ENCODE measurements at places on chromosomes 2 and 18.

- DNase-seq: no peak
Observed at GRCh38 chr18:31669541-31669940, 14.8 kb downstream of the B4GALT6 start.

- DNase-seq: no peak
Observed at GRCh38 chr18:3912705-3913104, 462.7 kb downstream of the TGIF1 start.

- no peak for DNase-seq
Observed at GRCh38 chr2:204453730-204454167, 91.5 kb upstream of the PARD3B start.

- DNase-seq: no peak
Observed at GRCh38 chr2:152622219-152622618, 95.0 kb downstream of the PRPF40A start.

- peak; percentile 24 for DNase-seq
Observed at GRCh38 chr2:217836901-217837491, 165.8 kb downstream of the TNS1 start.

DNA sequence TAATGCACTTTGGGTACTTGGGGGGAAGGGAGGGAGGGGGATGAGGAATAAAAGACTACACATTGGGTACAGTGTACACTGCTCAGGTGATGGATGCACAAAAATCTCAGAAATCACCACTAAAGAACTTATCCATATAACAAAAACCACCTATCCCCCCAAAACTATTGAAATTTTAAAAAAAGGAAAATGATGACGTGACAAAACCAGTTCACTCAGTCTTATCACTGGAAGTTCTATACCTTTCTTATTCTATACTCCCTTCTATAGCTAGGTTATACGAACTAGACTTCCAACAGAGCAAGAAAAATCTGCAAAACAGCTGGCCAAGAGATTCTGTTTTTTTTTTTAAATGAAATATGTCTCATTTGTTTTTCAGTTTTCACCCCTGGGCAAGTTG is 20.8 kb downstream of the DYNAP start:
- no peak for DNase-seq

DNA sequence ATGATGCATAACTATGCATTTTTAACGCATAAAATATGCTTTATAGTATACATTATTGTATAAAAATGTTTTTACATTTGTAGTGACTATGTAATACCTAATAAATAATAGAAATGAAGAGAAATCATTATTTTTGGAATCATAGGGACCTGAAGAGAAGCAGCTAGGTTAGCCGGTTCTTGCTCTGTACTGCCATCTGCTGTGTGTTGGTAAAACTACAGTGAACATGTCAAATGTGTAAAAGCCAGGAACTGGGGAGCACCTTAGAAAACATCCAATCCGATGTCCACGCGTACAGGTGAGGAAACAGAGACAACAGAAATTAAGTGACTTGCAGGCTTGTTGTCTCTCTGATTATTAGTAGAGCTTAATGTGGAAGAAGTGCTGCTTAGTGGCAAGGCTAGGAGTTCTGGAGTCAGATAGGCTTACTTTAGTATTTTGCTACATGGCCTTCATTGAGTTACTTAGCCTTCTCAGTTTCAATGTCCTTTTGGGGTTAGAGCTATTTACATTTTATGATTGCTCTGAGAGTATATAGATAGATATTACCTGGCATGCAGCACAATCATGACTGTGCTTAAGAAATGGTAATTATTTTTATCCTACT is 386.5 kb downstream of the DLGAP1 start:
- DNase-seq: peak; percentile 69

GRCh38 chr2:164430166-164430783 is 191.0 kb downstream of the GRB14 start:
- peak; percentile 59 for DNase-seq

DNA sequence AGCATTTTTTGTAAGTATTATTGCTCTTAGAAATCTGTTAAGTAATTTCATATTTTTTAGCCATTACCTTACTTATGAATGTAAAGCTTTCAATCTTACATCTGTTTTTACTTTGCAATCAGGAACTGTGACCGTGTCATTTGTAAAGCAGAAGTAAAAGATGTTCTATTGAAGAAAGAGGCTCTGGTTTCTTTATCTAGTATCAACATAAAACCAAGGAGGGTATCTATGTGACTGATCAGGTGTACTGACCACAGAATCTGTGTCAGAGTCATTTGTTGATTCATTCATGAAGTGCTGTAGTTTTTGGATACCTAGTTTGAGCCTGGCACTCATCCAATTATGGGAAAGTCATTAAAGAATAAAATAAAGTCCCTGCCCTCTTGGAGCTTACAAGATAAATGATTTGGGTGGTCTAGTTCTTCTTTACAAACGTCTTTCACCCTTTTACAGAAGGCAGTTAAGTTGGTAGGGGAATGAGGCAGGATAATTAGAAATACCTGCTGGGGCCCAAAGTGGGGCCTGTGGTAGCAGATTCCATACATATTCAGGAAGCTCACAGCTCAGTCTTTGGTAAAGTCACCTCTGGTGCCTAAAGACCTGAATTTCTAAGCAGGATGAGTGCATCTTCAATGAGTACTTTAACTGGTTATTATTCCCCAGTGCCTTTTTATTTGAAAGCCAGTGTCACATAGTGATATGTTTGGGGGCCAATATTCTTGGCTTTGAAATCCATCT is 260.6 kb upstream of the NT5C1B start:
- DNase-seq: no peak

- no peak for DNase-seq
Observed at GRCh38 chr2:24399434-24400206, 39.3 kb upstream of the ITSN2 start.

Measured in epithelial cell of esophagus (primary cell).